ENCODE measurements at places on chromosomes 4 and X. TPM values are rescaled to one million over a fixed set of nuclear protein-coding genes. Genes with fewer than 3 reads are reported as not detected.
A peak's percentile ranks its signal among the peaks of the same experiment; 100 is the strongest.

GRCh38 chr4:7829652-7830580 lies 109.7 kb downstream of the AFAP1 start:
- DNase-seq, result no peak

- no peak for DNase-seq
Measured at GRCh38 chrX:21875013-21875412, 19.2 kb downstream of the YY2 start.

DNA sequence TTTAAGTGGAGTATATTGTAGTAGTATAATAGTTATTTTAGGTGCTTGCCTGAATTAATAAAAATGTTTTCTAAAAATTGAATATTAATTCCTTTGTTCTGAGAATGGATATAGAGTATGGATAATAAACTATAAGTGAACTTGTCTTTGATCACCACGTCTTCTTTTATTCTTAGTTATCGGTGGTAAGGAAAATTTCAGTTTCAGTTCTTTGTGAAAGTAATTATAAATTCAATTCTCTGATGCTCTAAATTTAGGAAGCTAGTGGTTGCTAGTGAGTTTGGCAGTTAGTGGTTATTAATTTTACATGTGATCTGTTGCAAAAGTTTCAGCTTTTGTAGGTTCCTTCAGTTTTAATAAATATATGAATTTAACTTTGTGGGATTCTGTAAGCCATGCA lies 30.8 kb downstream of the MRPL1 start:
- DNase-seq, result no peak

DNA sequence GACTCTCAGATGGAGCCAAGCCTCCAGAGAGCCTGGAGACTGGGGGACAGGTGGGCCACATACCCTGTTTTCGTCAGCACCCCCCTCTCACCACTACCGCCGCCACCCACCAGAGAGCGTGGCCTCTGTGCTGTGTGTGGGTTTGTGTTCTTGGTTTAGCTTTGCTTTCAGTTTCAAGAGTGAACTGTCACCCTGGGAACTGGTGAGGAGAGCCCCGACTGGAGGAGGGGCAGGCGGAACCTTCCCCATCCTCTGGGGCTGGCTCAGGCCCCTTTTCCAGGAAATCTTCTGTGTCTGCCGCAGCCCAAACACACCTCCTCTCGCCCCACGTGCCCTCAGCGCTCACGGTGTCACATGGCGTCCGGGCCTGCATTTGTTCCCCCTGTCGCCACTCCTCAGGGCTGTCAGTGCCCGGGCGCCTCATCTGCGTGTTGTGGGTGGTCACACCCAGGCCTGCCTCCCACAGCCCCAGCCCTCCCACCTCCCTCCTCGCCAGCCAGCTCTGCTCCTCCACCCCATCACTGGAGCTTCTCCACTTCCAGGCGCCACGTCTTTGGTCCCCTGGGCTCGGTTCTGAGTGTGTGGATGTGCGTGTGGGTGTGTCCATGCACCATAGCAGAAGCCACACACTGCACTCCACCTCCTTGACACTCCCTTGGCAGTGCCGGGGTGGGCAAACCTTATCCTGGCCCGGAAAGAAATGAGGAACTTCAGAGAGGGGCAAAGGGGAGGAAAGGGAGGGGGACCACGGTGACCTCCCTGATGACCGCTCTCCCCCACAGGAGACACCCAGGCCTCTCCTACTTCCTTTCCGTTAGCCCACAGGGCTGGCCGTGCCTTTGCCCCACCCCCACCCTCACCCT lies 27.8 kb downstream of the ELF4 start:
- DNase-seq, result peak; percentile 78

DNA sequence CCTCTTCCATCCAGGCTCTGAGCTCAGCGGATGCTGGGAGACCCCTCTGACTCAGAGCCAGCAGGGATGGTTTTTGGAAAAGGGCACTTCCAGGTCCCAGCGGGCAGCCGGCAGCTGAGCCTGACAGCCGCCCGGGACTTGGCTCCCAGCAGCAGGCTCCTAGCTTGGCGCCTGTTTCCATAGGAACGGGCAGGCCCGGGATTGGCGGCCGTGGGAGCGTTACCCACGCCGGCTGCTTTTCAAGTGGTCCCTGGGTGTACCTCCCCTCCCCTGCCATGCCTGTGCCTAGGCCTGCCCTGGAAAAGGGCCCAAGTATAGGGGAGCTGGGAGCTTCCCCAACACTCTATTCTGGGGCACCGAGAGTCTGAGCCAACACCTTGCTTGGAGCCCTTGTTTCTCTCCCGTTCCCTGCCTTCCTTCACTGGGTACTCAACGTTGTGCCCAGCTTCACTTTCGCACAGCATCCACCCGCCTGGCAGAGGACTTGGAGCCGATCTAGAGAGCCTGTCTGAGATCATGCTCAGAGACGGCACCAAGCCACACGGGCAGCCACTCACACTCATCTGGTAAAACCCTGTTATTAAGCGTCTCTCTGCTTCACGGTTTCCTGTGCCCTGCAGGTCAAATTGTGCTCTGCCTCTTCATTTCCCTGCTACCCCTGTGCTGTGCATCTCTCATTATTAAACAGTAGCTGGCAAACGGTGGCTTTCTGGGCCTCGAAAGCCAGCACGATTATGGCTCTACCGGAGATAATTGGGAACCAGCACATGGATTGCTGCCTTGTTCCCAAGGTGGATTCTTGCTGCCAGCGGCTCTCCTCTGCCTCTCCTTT lies 521.5 kb downstream of the BCOR start:
- DNase-seq, result no peak

GRCh38 chrX:12488771-12489170 lies 302.4 kb upstream of the PRPS2 start:
- DNase-seq, result no peak

DNA sequence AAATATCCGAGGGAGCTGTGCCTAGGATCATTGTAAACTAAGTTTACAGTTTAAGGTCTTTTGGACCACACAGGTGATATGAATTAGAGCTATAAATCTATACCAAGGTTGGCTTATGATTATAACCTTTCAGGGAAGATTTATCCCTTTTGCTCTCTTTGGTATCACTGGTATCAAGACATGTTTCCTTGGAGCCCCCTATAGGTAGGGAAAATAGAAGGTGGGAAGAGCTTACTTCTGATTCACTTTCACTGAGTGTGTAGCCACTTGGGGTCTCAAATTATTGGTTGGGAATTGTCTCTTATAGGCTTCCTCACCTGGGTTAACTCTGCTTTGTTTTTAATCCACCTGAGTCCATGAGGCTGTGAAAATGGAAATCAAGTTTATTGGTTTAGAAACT lies 262.1 kb upstream of the NR3C2 start:
- DNase-seq, result no peak

GRCh38 chrX:40444798-40445496 lies 135.8 kb upstream of the ATP6AP2 start:
- DNase-seq, result no peak

Gene EGF
- not detected for total RNA-seq

Gene SLC34A2
- not detected for total RNA-seq

Gene TRAM1L1
- not detected for total RNA-seq

Gene IL13RA1
- 1.8 TPM for total RNA-seq

Gene NUDT11
- total RNA-seq, result 1.3 TPM
